ENCODE measurements at places on chromosomes 2 and 18.

DNA sequence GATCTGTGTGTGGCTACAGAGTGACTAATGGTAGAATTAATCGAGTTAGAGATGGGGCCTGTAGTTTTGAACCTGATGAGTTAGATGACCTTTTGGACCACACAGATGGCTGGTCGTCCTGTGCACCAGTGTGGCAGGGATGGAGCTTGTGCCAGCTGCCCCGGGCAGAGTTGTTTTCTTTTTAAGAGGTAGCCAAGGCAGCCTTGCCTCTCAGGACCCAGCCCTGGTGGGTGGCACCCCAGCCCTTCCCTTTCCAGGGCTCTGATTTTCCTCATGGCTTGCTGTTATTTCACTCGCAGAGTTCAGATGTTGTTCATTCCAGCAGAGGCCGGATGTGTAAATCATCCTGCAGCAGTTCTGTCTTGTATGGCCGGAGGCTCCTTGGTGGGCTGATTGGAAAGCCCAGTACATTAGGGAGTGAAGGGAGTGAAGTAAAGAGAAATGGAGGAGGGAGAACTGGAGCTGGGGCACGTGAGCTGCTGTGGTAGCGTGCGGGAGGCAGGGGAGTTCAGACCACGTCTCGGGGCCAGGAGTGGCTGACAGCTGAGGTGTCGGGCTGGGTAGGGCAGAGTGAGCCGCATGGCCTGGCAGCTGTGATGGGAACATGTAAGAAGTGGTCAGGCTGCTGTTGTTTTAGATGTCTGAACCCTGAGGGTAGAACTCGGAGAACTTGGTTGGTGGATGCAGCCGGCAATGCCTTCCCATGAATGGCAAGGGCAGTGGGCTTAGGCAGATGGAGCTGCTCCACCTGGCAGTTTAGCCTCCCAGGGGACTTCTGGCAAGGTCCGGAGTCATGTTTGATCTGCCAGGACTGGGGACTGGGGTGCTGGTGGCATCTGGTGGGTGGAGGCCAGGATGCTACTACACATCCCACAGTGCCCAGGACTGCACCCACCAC is 28.8 kb downstream of the ASAP2 start:
- DNase-seq: peak; percentile 44

DNA sequence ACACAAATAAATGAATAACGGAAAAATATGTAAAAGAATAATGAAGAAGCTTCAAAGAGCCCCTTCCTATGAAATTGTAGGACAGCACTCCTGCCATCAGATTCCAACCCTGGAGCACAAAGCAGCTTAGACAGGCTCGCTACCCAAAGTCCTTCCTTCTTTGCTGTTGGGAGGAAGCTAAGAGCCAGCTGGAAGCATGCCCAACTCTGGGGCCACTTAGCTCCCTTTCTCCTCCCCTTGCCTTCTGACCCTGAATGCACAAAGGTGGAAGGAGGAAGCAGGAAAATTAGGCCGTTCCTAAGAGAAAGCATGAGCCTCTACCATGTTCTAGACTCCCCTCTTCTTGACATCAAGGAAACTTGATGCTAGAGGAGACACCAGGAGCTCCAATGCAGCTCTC is 700.8 kb downstream of the RNF144A start:
- DNase-seq: no peak

- no peak for DNase-seq
Measured at GRCh38 chr2:145260081-145260480, 740.2 kb upstream of the ZEB2 start.

DNA sequence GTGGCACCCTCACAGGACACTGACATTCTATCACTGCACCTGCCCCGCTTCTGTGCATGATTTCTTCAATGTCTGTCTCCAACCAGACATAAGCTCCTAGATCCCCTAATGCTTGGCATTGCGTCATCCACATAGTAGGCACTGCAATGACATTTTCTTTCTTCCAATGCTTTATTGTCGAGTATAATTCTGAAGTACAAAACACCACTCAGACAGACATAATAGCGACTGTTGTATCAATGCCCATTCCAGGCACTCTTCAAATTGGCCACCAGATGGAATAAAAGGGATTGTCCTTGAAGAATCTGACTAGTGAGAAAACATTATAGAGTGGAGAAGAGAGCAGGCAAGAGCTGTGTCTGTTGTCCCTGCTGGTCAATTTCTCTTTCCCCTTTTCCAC is 89.0 kb downstream of the LPIN1 start:
- no peak for DNase-seq

- peak; percentile 46 for DNase-seq
Measured at GRCh38 chr2:173749315-173749714, 215.9 kb downstream of the SP3 start.

- no peak for DNase-seq
Measured at GRCh38 chr2:154696810-154697417, 1.6 kb upstream of the KCNJ3 start.

DNA sequence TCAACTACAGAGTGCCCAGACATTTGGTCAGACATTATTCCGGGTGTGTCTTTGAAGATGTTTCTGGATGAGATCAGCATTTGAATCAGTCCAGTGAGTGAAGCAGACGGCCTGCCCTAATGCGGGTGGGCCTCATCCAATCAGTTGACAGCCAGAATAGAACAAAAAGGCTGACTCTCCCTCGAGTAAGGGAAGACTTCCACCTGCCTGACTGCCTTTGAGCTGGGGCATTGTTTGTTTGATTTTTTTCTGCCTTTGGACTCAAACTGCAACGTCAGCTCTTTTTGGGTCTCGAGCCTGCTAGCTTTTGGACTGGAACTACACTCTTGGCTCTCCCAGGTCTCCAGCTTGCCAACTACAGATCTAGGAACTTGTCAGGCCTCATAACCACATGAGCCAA is 111.7 kb upstream of the AGAP1 start:
- DNase-seq: no peak

DNA sequence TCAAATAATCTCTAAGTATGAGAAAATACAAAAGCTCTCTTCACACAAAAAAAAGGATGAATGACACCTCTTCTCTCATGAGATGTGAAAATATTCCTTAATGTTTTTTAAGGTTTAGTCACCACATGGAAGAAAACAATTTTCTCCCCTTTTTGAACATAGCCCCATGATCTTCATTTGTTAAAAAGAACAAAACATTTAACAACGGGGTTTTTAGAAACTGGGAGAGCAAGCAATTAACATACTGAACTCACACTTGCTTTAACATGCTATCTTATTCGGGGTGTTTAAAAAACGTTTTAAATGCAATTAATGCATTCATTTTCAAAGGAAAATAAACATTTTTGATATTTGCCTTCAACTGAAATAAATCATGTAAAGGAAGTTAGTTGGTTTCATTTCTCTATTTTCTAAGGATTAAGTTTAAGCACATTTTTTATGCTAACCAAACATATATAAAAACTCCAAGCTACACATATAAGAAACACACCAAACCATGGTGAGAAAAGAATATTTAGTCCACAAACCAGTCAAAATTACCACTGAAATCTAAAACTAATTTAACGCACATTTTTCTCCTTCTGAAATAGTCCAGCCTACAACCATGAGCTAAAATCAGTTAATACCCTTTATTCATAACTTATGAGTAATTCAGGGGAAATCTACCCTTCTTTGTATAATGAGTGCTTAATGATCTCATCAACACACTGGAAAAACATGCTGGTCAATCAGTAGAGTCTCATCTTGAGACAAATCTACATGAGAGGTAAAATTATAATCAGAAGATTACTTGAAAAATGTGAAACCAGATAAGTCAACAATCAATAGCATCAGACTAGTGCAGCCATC is 8.2 kb downstream of the FBXO11 start:
- DNase-seq: no peak

- no peak for DNase-seq
Measured at GRCh38 chr2:139613264-139613663, 833.1 kb upstream of the NXPH2 start.

DNA sequence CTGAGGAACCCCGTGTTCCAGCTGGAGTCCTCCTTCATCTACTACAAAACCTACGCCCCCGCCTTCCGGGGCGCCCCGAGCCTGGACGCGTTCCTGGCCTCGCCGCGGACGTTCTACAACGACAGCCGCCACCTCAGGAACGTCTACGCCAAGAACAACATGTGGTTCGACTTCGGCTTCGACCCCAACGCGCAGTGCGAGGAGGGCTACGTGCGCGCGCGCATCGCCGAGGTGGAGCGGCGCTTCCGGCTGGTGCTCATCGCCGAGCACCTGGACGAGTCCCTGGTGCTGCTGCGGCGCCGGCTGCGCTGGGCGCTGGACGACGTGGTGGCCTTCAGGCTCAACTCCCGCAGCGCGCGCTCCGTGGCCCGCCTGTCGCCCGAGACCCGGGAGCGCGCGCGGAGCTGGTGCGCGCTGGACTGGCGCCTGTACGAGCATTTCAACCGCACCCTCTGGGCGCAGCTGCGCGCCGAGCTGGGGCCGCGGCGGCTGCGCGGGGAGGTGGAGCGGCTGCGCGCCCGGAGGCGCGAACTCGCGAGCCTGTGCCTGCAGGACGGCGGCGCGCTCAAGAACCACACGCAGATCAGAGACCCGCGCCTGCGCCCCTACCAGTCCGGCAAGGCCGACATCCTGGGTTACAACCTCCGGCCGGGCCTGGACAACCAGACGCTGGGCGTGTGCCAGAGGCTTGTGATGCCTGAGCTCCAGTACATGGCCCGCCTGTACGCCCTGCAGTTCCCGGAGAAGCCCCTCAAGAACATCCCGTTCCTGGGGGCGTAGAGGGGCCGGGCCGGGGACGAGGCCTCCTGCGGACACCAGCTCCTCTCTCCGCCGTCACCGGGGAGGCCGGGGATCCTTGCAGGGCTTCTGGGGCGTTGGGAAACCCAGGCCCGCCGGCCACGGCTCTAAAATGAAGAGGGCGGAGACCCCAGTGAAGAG is 5.3 kb upstream of the NEU4 start:
- DNase-seq: peak; percentile 27

GRCh38 chr2:219123356-219124135 is 37.1 kb downstream of the NHEJ1 start:
- DNase-seq: no peak

- DNase-seq: peak; percentile 53
Measured at GRCh38 chr2:171086352-171087290, 74.1 kb downstream of the TLK1 start.

- DNase-seq: no peak
Measured at GRCh38 chr2:127051116-127052056, 55.6 kb downstream of the BIN1 start.

DNA sequence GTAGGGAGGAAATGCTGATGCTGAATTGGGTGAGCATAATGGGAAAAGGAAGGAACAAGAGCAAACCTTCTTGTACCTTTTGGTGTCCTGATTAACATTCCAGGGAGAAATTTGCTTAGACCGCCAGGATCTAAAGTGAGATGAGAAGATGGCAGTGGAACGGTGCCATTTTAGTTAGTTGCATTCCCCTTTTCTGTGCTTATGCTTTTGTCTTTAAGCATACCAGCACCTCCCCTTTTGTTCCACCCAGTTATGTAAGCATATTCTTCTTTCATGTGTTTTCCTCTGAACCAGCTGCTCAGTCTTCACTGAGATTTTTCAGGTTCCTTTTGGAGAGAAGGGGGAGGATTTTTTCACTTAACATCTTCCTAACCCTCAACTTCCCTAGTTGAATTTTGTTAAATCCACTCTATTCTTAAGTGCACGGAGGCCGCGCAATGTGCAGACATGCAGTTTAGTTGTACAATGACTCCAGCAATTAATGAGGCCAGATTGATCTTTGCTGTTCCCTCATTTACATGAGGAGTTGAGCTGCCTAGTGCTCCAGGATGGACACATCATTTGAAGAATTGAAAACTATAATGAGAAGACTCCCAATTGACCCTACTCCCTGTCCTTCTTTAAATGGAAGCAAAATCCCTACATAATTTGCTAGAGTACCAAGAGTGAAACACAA is 73.9 kb downstream of the MAP4K4 start:
- DNase-seq: no peak

GRCh38 chr2:207970147-207970825 is 55.0 kb downstream of the PLEKHM3 start:
- DNase-seq: no peak

GRCh38 chr2:11303290-11304013 is 41.0 kb downstream of the ROCK2 start:
- DNase-seq: no peak

Measured in fibroblast of gingiva (primary cell).